Neural crest cell (in vitro differentiated cells): ENCODE measurements at places on chromosomes 13 and 19.

GRCh38 chr13:48994706-48995105 lies 19.0 kb downstream of the FNDC3A start:
- DNase-seq = no peak

DNA sequence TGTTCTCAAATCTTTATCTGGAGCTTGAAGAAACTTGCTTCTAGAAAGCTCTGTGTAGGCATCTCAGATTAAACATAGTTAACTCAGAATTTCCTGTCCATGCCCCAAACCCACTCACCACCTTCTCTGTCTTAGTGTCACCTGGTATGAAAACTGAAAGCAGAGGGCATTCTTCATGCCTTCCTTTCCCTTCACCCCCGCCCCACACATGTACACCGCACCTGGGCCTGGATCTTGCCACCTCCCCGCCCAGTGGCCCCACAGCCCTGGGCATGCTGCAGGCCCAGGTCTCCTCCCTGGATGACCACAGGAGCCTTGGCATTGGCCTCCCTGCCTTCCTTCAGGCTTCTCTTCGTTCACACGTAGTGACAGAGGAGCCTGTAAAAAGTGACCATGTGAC lies 15.8 kb downstream of the CFAP97D2 start:
- no peak for DNase-seq

- DNase-seq = no peak
These were observed 39.0 kb downstream of the RNASEH2B start for GRCh38 chr13:50948601-50949000.

GRCh38 chr13:23510979-23511735 lies 59.1 kb upstream of the TNFRSF19 start:
- no peak for DNase-seq

- no peak for DNase-seq
These were observed 688 bp downstream of the ZNF606 start for GRCh38 chr19:58001895-58002369.

DNA sequence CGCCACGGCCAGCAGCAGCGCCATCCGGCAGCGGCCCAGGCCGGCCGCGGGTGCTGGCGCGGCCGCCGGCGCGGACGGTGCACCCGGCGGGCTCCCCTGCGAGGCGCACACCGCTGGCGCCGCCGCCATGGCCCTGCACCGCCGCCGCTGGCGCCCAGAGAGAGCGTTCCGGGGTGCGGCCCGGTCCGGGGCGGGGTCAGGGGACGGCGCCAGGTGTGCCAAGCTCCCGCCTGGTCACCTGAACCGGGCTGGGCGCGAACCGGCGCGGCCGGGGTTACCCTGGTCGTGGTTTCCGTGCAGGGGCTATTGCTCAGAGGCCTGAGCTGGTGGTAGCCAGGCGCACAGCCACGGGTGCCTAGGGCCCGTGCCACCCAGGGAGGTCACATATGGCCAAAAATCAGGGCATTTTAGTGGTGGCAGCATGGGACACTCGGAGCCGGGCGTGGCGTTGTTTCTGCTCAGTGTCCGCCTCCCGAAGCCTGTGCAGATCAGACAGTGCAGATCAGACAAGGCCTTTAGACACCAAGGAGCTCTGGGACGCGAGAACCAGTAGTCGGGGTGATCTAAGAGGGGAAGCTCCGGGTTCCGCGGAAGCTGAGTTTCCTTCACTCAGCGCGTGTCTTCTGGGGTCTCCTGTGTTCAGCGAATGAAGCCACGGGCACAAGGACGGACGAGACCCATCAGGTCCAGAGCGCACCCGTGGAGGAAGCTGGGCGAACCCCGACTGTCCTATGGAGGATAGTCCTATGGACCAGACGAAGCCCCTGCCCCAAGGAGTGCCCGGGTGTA lies at the start of gene TMEM238:
TMEM238 (minus strand) TSS at position 162 of the 789 bp plus-strand sequence; CDS start at position 129, 33 bp downstream.
- no peak for DNase-seq

DNA sequence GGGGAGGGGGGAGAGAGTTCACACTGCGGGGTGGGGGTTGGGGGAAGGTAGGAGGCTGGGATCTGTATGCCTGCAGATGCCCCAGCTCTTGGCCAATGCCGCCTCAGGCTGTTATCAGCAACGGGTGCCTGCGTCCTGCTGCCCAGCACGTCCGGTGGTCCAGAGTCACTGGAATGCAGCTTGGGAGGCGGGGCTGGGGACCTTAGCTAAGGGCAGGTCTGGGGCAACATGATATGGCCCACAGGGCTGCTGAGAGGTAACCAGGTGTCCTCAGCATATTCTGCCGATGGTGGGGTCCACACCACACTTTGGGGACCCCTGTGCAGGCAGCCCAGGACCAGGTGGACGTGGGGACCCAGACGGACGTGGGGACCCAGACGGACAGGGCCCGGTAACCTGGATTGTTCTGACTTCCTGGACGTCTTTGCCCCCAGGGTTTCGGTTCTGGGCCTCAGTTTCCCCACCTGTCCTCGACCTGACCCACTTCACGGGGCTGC lies 668 bp upstream of the ARHGAP45 start:
- no peak for DNase-seq

- DNase-seq = no peak
These were observed 20.7 kb downstream of the SAMD4B start for GRCh38 chr19:39362682-39363657.

DNA sequence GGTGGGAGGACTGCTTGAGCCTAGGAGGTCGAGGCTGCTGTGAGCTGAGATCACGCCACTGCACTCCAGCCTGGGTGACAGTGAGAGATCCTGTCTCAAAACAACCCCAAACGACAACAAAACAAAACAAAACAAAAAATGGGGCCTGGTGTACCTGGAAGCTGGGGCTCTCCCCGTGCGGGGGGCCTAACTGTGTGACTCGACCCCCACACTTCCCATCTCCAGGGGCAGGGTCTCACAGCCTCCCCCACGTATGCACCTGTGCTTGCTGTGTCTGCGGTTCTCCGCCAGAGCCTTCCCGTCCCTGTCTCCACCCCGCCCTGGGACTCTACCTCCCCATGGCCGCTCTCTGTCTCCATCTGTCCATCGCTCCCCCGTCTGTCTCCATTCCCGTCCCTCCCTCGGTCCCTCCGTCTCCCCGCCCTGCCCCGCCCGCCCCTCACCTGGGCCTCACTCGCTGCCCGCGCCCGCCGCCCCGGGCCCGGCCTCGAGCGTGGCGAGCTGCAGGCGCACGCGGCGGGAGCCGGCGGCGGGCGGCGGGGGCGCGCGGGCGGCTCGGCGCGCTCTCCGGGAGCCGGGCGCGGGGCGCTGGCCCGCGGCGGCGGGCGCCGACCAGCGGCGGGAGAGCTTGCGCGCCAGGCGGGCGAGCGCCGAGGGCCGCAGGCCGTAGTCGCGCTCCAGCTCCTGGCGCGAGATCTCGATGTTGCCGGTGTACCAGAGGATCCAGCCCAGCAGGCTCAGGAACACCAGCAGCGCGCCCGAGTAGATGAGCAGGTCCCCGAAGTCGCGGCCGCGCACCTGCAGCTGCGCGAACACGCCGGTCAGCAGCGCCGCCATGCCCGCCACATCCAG lies 587 bp downstream of the TMEM238 start:
- DNase-seq = no peak

DNA sequence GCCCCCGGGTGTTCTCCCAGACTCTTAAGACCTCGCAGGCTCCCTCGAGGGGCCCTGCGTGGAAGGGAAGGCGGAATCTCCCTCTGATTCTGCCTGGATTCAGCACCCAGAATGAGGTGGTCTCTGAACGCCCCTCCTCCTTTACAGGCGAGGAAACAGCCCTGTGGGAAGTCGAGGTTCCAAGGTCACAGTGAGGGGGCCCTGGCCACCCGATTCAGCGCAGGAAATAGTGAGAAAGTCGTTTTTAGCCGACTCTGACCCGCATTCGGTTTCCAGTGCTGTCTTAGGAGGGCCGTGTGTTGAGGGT lies 1.1 kb downstream of the BSG start:
- no peak for DNase-seq

GRCh38 chr13:88461272-88462009 lies 790.3 kb downstream of the SLITRK5 start:
- no peak for DNase-seq

DNA sequence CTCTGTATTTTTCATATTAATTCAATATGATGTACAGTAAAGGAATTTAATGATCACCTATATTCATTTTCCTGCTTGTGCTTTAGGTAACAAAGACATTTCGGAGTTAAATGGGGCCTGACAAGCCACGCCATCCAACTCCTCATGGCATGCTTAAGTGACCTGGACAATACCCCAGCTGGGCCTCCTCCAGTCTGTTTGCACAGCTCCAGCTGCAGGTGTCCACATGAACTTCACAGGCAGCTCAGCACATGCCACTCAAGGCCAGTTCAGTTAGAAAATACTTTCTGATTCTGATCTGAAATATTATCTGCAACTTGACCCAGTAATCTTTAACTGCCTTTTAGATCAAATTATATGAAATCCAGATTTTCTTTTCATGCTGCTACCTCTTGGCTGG lies 89.6 kb upstream of the SLC15A1 start:
- no peak for DNase-seq
